ENCODE measurements at places on chromosomes 13 and 19.

DNA sequence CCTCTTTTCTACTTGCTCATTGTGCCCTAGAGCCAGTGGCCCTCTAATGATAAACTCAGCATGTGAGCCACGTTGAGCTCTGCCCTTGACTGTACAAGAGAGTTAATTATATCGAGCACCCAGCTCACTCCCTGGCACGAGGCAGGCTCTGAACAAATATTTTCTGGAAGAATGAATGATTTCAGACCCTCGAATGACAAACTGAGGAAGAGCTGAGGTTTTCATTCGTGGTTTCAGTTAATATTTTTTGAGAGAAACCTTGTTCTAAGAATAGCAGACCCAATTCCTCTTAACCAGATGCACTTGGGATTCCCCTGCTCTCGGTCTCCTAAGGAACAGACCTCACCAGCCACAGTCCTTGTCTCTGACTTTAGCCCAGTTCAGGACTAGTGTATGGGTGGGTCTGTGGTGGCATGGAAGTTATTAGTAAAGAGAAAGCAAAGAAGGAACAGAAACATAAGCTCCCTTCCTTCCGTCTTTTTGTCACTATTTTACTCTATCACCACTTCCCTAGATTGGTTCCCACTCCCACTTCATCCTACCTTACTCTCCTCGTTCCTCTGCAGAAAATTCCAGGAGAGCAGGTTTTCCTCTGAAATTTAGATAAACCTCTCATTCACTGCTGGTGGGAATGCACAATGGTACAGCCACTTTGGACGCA is 22.1 kb upstream of the WDFY2 start:
- DNase-seq = no peak

DNA sequence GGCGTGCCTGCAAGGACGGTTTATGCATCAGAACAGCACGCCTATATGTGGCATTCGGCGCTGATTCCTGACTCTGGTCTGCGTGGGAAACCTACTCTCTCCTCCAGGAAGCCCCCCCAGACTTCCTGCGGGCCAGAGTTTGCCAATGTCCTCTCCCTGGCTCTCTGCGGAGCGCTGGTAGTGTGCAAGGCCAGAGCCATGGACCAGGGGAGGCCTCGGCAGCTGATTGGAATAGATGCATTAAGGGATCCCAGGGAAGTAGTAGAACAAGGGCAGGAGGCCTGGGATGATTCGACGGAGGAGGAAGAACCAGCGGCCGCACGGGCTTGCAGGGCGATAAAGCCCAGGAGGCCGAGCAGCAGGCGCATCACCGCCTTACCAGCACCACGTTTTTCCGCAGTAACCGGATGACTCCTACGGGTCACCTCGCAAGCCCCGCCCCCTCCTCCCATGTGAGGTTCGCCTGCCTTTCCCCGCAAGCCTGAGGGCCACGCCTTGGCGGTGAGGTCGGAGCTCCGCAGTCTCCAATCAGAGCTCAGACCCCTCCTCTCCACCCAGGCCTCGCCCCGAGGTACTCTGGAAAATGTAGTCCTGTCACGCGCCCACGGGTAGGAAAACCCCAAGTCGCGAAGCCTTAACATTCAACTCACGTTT is 5.0 kb downstream of the CLEC11A start:
- no peak for DNase-seq

GRCh38 chr19:41311072-41311471 is 1.1 kb downstream of the CCDC97 start:
- DNase-seq = no peak

DNA sequence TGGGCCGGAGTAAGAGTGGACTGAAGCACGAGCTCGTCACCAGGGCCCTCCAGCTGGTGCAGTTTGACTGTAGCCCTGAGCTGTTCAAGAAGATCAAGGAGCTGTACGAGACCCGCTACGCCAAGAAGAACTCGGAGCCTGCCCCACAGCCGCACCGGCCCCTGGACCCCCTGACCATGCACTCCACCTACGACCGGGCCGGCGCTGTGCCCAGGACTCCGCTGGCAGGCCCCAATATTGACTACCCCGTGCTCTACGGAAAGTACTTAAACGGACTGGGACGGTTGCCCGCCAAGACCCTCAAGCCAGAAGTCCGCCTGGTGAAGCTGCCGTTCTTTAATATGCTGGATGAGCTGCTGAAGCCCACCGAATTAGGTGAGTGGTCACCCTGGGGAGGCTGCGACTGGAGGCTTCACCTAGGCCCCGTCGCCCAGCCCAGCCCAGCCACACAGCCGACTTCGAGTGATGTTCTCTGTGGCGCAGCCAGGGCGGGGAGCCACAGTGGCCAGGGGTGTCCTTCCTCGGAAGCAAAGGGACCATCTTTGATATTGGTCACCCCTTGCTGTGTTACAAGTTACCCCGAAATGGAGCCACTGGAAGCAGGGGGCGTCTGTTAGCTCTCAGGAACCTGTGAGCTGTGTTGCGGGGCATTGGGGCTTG is 5.6 kb downstream of the PIAS4 start:
- no peak for DNase-seq

DNA sequence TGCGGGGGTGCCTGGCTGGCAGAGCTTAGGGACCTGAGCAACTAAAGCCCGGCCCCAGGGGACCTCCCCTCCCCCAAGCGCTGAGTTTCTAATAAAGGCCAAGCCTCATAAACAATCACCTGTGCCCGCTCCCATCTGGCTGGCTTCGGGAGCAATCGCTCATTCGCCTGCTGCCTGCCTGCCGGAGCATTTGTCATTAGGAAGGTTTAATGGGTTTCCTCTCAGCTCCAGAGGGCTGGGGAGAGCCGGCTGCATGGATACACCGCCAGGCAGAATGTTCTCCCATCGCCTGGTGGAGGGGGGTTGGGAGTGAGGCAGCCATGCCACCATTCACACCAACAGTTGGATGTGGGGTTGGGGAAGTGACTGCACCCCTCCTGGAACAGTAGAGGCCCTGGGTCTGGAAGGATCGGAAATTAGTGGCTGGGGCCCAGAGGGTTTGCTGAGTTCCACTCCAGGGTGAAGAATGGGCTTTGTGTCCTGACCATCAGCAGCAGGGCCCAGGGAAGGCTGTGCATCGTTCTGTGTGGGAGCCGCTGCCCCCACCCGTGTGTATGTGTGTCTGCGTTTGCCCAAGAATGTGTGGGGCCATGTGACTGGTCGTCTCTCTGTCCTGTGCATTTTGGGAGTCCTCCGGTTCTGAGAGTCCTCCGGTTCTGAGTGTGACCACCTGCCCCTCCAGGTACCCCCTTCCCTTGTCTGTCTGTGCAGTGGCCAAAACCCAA is 15.3 kb downstream of the PIN1 start:
- DNase-seq = peak; percentile 31

- no peak for DNase-seq
Measured at GRCh38 chr19:14097532-14098151, 7.1 kb upstream of the SAMD1 start.

- no peak for DNase-seq
Measured at GRCh38 chr13:114039471-114040141, 65.7 kb upstream of the C13orf46 start.

DNA sequence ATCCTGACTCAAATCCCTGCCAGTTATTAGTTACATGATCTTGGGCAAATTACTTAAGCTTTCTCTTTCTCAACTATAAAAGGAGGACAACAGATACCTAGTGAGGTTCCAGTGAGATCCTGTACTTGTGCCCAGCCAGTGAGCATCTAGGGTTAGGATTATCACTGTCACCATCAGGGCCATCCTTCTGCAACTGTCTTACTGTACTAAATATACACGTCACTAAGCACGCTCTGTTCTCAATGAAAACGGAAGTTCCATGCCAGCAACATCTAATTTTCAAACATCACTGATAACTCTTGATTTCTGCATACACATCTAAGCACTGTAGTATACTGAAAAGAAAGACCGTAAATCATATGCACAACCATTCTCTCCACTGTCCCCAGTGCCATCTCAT is 70.0 kb downstream of the FOXO1 start:
- no peak for DNase-seq

DNA sequence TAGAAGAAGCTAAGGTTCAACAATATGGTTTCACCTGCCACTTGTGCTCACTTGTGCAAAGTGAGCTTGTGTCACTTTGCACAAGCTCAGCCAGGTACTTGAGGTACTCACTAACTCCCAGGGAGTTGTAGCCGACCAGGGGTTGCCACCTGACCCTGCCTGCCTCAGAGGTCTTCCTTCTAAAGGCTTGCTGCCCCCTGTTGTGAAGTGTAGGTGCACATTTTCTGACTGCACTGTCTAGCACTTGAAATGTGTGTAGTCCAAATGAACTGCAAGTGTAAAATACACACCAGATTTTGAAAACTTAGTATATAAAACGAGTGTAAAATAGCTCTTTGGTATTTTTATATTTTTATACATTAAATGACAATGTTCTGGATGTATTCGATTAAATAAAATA is 230.8 kb downstream of the DLEU7 start:
- DNase-seq = no peak

GRCh38 chr19:17244618-17245534 is 843 bp downstream of the NR2F6 start:
- no peak for DNase-seq

DNA sequence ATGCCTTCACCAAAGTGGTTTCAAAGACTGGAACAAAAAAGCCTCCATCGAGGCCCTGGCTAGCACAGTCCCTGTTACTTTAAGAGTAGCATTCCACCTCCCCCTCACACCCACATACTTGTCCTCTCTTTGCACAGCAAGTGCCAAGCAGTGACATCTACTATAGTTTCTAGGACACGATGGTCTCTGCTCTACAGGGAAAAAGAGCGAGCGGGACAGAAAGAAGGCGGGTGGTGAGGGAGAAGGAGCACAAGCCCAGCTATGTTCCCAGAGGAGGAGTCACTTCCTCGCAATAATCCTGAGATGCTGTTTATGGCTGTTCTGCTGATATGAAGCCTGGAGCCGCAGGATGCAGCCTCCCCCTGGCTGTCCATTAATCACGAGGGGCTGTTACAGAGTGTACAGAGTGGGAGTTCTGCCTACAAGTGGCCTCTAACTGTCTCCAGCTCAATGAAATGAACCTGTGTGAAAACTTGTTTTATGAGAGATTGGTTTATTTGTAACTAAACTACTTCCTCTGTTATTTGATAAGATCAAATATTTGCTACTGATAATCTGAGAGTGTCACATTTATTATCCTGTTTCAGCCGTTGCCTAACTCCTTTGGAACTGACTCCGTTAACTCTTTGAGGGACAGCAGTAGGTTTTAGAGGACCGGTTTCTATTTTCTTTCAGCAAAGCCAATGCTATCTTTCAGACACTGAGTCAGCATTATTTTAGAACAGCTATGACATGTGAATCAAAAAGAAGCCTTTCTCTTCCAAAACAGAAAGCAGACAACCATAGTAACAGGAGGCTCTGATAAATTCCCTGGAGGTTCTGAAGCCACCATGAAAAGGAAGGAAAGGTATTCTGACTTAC is 208.0 kb downstream of the SPRY2 start:
- DNase-seq = no peak

DNA sequence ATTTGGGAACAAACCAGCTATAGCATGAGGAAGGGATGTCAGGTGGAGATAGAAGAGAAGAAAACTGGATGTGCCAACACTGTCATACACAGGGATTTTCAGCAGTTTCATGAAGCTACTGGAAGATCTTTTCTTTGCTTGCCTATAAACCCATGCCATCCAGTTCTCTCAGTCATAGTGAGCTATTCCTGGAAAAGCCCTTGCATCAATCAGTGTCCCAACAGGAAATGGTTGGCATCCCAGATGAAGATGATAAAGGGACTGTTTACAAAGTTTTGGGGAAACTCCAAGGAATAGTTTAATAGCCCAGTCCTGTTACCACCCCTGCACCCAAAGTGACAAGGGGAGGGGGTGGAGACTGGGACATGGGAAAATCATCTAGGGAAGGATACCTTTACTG is 58.5 kb upstream of the ARGLU1 start:
- DNase-seq = no peak

All from NCI-H1417 treated with DMSO at 0.1 percent for 48 hours (cell line).